Ammon's horn (tissue), 1 donor: ENCODE measurements at places on chromosomes 2 and 18.

DNA sequence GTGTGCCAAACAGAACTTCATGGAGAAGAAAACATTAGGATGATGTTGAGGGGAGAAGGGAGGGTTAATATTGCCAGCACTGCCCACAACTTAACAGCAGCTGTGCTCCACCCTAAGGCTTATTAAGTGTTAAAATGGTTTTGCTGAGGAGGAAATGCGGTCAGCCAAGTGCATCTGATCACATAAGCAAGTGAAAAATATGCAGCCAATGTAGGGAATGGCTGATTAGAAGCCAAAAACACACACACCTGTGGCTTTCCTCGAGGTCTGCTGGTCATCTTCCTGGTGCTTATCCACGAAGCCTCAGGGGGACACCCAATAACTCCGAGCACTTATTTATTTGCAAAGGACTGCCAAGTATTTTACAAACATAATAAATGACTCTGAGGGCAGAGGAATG, 66.3 kb upstream of the GPR45 start:
- DNase-seq, result no peak

DNA sequence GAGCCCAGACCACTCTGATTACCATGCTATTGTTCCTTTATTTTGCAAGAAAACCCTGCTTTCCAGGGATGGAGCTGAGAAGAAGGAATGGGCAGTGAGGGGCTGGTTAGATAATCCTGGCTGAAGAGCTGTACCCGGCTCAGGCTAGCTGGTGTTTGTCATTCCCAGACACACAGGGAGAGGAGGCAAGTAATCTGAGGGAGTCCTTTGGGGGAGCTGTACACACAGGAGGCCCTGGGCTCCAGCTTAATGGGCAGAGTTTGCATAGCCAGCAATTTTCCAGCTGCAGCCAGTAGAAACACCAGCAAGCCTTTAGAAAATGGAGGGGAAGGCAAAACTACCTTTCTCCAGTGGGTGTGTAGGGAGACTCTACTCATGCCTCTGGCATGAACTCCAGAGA, 259.3 kb downstream of the SOX11 start:
- no peak for DNase-seq

DNA sequence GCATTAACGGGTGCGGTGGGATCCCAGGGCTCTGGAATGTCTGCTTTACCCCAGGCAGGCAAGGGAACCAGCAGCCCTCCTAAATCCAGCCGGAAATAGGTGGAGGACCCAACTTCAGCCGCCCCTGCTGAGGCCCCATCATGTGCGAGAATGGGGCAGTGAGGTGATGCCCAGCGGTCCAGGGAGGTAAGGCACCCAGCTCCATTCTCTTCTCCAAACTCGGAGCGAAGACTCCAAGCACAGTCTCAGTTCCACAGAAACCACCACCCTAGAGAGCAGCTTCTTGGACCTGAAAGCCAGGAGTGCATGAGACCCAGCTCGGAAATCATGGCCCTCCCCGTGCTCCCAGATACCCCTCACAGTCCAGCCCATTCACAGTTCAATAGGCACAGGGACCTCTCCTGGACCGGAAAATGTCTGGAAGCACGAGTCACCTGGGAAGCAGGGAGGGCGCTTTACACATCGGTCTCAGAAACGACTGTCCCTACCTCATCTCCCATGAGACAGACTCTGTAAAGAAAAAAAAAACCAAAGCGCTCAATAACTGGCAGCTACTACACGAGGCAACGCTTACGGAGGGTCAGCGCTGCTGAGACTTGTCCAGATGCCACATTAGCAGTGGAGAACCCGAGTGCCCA, 2.0 kb downstream of the SDC1 start:
- no peak for DNase-seq

GRCh38 chr2:181058378-181059269, 78.2 kb downstream of the UBE2E3 start:
- peak; percentile 23 for DNase-seq

- DNase-seq, result no peak
Observed at GRCh38 chr2:28357055-28357454, 35.6 kb upstream of the FOSL2 start.

GRCh38 chr2:53629001-53629400, 138.6 kb upstream of the CHAC2 start:
- DNase-seq, result no peak

GRCh38 chr2:222731201-222731621, 59.8 kb downstream of the MOGAT1 start:
- DNase-seq, result no peak

DNA sequence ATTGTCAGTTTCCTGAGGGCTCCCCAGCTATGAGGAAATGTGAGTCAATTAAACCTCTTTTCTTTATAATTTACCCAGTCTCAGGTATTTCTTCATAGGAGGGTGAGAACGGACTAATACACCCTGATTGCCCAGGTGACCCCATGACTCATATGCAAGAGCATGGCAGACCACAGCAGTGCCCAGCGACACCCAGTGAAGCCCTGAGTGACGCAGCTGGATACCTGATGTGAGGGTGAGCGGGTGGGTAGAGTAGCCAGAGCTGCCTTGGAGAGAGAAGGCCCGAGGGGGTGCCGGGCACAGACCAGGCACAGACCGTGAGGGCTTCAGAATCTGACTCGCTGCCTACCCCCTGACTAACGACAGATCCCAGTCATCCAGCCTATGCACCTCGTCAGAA, 15.4 kb downstream of the ALPG start:
- no peak for DNase-seq

DNA sequence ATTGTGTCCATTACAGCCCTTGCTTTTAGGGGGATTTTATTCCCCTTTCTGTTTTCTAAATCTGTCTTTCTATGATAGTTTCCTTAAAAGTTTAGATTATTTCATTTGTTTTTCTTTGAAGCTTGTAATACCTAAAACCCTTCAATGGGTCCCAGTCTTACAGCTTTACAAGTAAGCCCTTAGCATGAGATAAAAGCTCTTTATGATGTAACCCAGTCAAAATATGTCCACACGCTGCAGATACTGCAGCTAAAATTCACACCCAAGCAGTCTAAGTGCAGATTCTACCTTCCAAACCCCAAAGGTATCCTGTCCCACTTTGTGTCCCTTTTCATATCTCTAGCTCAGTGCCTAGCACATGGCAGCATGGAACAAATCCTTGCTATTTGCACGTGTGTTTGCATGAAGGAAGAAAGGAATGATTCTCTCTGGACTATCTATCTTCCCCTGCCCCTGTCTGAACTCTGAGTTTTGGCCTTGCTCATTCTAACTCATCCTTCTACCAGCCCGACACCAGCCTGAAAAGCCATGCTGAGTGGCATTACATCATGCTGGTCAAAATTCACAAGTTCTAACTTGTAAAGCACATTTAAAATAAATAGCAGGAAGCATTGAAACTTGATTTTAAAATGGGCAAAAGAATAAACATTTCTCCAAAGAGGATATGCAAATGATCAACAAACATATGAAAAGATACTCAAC, 623.2 kb downstream of the IRS1 start:
- no peak for DNase-seq

GRCh38 chr2:134462275-134462674, 208.4 kb downstream of the MGAT5 start:
- no peak for DNase-seq

DNA sequence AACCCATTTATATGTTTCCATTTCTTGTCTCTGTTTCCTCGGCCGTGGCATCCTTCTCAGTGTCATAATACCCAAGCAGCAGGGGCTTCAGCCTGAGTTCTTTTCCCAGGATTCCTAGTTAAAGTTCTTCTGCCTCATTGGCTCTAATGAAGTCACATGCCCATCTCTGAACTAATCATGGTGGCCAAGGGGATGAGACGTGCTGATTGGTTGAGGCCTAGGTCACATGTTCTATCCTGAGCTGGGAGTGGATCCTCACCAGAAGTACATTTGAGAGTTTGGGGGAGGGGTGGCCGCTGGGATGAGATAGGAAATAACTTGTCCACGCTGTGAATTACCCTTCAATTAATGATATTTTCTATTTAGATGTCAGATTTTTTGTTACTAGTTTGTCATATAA, 3.8 kb upstream of the UGT1A5 start:
- no peak for DNase-seq

GRCh38 chr2:86366651-86367498, 29.4 kb upstream of the REEP1 start:
- DNase-seq, result no peak

DNA sequence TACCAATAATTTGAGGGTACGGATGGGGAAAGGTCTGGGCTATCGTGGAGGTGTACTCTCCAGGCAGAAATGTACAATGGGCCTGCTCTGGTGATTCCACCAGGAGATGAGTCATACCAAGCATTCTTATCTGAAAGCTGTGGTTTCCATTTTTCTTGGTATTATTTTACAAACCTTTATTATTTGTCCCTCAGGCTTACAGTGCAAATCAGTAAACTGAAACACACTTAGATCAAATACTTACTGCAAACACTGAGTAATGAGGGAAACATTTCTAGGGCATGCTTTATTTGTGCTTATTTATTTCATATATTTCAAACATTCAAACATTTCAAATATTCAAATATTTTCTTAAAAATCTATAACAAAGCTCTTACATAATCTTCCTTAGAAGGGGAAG, 319.8 kb downstream of the RND3 start:
- DNase-seq, result no peak

GRCh38 chr2:202204855-202205254, 33.5 kb downstream of the SUMO1 start:
- DNase-seq, result no peak

- no peak for DNase-seq
Observed at GRCh38 chr18:7236072-7236471, 5.2 kb downstream of the LRRC30 start.

DNA sequence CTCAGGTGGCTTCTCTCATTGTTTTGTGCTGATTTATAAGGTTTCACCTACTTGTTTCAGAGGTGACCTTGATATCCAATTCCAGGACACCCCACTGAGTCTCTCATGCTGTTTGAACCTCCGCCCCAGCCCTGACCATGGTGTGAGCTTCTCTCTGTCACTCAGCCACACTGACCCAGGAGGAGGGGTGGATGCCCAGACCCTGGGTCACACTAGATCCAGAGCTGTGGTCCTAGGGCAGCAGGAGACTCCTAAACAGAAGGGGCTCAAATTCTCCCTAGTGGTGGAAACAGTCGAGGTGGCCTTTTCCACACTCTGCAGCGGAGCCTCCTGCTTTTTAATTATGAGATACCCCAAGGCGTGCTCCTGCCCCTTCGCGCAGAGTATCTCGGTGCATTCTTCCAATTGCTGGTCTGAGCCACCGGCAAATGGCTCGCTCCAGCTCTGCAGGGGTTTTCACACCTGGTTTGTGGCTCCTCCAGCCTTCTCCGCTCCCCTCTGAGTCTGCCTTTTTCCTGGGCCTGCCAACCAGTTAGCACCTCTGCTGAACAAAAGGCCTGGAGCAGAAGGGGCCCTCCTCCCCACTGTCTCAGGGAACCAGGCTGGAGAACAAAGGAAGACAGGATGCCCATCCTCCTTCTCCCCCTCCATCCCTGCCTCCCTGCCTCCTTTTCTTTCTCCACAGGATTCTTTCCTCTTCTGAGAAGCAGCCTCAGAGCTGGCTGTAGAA, 147.3 kb upstream of the SPRED2 start:
- DNase-seq, result no peak

DNA sequence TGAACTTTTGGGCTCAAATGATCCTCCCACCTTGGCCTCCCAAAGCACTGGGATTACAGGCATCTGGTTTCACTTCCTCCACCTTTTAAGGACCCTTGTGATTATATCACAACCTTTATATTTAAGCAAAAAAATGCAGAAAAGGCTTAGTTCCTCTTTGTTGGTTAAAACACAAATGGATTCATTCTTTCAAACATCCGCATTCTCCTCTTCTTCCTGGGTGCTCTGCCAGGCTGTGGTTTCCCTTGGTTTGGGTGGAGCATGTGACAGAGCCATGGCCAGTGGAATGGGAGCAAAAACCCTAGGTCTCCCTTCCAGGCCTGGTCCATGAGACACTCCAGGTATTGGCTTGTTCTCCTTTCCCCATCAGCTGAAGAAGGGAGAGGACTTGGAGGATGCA, 9.9 kb upstream of the SLC66A3 start:
- DNase-seq, result no peak

DNA sequence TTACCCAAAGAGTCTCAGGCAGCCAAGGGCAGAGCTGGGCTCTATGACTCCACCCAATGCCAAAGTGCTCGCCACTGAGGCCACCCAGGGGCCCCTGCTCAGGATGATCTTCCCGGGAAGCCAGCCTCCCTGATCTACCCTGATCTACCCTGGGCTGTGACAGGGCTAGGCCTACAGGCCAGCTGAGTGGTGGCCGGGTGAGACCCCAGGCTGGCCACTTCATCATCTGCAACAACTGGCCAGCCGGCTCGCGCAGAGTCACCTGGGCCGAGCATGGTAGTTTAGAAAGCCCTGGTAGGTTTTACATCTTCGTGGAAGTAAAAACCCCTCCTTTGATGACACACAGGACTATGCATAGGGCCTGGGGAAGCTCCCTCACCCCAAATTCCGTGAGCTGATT, 276.3 kb downstream of the NDUFA10 start:
- no peak for DNase-seq

- peak; percentile 11 for DNase-seq
Observed at GRCh38 chr2:203534621-203535077, 452 bp downstream of the RAPH1 start.

GRCh38 chr18:50938912-50939311, 28.9 kb upstream of the ELAC1 start:
- DNase-seq, result no peak

- DNase-seq, result no peak
Observed at GRCh38 chr2:186748354-186748753, 54.5 kb downstream of the FAM171B start.

GRCh38 chr2:66463206-66463755, 28.4 kb downstream of the MEIS1 start:
- no peak for DNase-seq

- no peak for DNase-seq
Observed at GRCh38 chr2:124874219-124874618, 849.1 kb downstream of the CNTNAP5 start.

GRCh38 chr2:160575368-160575767, 81.8 kb upstream of the RBMS1 start:
- DNase-seq, result no peak

GRCh38 chr18:75478996-75479880, 51.7 kb upstream of the SMIM21 start:
- peak; percentile 52 for DNase-seq

DNA sequence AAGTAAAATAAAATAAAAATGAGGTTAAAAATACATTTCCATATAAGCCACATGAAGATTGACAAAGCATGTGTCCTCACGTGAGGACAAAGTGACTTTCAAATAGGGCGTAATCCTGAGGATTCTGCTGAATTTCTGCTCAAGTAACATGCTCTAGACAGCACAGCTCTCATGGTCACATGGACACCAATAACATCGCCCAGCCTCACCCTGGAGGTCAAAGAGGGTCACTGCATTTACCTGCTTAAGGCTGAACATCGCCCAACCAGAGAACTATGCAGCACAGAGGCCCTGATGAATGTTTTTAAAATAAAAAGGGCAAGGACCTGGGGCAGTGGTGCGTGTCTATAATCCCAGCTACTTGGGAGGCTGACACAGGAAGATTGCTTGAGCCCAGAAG, 30.2 kb downstream of the TGFBRAP1 start:
- DNase-seq, result no peak

DNA sequence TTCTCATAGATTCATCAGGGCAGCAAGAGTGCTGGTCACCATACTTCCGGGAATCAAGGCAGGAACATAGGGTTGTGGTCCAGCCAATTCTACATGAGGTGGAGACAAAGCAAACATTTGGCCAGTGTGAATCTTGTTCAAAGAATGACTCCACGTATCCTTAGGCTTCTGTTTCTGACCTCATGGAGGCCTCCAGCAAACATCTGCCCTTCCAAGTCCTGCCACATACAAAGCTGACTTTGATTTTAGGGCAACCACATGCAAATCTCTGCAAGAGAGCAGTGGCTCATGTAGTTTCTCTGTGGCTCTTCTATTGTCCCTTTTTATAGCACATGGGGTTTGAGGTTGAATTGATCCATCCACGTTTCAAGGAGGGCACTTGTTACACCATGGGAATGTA, 132.1 kb upstream of the MMADHC start:
- no peak for DNase-seq
